KBM-7 (cell line): ENCODE measurements at places on chromosomes 4 and X.

- DNase-seq: no peak
Measured at GRCh38 chr4:1613099-1613495, 71.0 kb downstream of the FAM53A start.

- no peak for DNase-seq
Measured at GRCh38 chr4:3515646-3516045, 16.6 kb downstream of the LRPAP1 start.

GRCh38 chr4:122643257-122643656, 22.4 kb upstream of the IL21 start:
- DNase-seq: no peak

DNA sequence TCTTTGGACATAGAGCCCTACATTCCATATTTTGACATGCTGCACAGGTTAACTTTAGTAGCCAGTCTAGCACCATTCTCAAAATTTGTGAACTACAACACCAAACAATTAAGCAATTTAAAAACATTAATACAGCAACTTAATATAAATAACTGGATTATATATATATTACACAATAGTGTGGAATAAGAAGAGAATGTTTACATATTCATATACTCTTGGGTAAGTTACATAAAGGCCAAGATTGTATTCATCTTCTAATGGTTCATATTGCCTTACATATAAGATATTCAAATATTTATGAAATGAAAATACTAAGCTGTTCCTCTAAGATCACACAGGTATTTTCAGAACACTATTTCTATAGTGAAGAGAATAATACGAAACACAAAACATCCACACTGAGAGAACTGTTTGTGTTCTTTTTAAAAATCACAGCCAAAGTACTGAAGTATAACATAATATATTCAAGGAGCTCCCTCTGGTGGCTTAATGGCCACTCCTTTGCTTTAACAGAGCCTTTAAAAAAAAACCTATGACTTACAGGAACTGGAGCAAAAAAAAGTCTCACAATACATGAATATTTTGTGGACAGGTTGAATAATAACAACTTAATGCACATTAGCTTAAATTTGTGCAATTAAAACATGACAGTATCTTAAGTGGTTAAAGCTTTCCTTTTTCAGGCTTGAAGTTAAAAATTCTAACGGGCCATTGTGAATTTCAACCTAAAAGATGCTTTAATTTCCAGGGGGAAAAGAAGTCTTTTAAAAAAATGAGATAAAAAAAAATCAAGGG, 46.2 kb downstream of the NEK1 start:
- peak; percentile 67 for DNase-seq

GRCh38 chr4:175562542-175562941, 249.5 kb downstream of the GPM6A start:
- DNase-seq: no peak

- DNase-seq: peak; percentile 60
Measured at GRCh38 chrX:18543738-18544137, 118.3 kb downstream of the CDKL5 start.

DNA sequence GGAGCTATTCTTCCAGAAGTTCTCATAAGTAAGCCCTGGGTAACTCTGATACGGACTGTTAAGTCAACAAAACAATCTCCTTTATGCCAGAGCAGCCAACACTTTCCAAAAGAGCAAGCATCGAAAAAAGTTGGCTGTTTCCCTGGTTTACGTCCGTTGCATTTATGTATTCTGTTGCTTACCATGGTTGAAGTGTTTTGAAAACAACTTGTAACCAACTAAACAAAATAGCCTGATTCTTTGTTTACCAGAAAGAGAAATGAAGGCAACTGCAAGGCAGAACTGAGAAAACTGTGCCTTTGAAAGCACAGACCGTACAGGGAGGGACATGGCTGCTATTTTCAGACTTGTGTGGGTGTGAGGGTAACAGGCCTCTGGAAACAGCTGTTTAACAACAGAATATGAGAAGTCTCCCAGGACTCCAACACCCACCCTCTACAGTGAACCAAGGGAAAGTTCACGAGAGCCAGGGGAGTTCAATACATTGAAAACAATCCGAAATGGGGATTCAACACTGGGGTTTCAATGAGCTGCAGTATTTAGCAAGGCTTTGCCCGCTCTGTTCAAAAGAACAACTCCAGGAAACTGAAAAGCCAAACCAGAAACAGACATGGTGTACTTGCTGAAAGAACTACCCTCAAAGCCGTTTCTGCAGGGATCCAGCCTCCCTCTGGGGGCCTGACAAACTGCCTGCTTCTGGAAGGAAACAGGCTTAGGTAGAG, 95.8 kb upstream of the EGFL6 start:
- no peak for DNase-seq

- no peak for DNase-seq
Measured at GRCh38 chr4:185500035-185500434, 28.5 kb upstream of the CCDC110 start.

GRCh38 chr4:112942077-112942476, 107.4 kb upstream of the ANK2 start:
- DNase-seq: no peak

DNA sequence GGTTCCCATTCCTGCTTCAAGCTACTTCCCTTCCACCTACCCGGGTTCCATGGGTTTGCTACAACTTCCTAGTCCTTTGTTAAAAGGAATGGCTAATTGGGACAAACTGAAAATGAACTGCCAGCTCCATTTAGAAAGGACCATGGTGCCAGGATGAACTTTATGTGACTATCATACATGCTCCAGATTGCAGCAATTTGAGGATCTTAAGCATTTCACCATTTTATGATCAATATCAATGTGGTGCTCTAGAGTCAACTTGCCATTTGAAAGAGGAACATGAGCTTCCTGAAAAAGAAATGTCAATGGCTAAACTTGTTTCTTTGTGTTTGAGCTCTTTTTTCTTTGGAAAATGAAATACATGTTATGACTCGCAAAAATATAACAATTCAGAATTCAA, 92.7 kb upstream of the IL15 start:
- no peak for DNase-seq

DNA sequence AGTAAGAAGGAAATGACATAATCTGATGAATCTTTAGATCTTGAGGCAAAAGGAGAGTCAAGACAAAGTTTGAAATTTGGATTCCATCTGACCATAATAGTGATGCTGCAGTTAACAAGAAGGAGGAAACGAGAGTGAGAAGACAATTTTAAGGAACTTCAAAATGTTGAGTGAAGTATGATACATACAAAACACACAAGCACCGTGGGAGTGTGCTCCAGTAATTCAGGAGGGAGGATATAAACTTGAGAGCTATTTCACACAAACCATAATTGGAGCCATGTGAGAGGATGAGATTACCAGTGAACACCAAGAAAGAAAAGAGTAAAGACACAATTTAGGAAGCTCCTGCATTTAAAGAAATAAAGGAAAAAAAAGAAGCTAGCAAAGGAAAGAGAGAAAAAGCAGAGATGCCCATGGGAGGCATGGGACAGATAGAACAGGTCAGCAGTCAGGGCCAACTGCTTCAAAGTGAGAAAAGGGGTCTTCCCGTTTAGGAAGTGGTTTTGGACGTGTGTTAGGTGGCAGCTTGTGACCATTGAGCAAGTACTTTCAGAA, 150.7 kb upstream of the SLC7A11 start:
- peak; percentile 20 for DNase-seq

DNA sequence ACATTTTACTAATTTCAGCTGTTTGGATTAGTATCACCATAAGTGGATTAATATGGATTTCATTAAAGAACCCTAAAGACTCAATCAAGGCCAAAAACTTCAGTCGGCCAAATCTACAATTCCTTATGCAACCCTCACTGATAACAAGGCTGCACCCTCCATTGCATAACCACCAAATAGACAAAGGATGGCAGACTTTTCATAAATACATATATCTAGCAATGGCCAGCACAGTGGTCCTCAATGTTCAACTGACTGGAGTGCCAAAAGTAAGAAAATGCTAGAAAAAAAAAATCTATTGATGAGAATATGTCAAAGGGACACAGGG, 46.6 kb downstream of the MID1IP1 start:
- DNase-seq: no peak

GRCh38 chr4:47383829-47384427, 79.6 kb downstream of the COMMD8 start:
- peak; percentile 50 for DNase-seq

DNA sequence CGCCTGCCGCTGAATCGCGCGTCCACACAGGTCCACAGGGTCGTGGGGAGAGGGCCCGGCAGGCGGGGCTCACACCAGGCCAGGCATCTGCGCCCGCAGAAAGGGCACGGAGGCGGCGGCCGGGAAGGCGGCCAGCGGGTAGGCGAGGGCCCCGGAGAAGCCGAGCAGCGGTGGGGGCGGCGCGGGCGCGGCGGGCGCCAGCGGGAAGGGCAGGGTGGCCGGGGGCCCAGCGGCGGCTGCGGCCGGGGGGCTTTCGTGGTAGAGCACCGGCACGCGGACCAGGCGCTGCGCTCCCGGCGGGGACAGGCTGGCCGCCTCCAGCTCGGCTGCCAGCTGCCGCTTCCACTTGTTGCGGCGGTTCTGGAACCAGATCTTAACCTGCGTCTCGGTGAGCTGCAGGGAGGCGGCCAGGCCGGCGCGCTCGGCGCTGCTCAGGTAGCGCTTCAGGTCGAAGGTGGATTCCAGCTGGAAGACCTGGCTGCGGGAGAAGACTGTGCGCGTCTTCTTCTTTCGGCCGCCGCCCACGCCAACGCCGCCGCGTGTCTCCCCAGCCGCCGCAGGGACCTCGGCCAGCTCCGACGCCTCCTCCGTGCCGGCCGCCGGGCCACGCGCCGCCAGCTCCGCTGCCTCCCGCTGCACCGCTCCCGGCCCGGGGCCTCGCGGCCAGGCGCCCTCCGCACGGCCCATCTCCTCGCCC, 3.9 kb downstream of the HMX1 start:
- no peak for DNase-seq

DNA sequence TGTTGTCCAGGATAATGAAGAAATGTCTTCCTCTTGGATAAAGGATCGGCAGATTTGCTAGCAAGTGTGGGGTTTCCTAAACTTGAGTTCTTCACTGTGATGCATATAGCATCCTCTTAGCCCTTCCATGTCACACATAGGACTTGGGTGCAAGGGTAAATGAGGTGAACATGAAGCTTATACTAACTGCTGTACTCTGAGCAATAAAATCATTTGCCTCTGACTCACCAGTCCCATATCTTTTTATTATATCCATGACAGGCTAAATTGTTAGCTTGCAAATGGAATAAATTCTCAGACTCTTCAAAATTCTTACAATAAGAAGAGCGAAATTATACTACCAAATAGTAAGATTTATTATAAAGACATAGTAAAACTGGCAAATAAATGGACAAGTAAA, 14.7 kb upstream of the TBC1D1 start:
- no peak for DNase-seq

- no peak for DNase-seq
Measured at GRCh38 chrX:70478526-70479245, 34.1 kb downstream of the DLG3 start.

- peak; percentile 31 for DNase-seq
Measured at GRCh38 chr4:73718375-73719373, 21.7 kb upstream of the CXCL8 start.

DNA sequence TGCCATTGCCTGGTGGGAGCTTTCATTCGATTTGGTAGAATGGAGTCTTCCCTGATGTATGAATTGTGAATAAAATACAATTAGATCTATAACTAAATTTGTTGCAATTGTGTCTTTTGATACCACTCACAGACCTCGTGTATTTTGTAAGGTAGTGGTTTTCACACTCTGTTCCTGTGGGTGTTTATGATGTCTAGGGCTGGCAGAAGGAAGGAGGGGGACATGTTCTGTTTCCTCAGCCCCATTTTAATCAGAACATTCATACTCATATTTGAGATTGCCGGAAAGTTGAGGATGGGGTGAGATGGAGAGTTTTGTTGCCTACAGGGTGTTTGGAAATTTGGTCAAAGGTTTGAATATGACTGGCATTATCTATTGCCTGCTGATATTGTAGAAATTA, 42.9 kb downstream of the PTTG2 start:
- no peak for DNase-seq

GRCh38 chr4:109389369-109390114, 44.1 kb upstream of the SEC24B start:
- no peak for DNase-seq

GRCh38 chr4:149353241-149353640, 462.4 kb downstream of the IQCM start:
- no peak for DNase-seq

DNA sequence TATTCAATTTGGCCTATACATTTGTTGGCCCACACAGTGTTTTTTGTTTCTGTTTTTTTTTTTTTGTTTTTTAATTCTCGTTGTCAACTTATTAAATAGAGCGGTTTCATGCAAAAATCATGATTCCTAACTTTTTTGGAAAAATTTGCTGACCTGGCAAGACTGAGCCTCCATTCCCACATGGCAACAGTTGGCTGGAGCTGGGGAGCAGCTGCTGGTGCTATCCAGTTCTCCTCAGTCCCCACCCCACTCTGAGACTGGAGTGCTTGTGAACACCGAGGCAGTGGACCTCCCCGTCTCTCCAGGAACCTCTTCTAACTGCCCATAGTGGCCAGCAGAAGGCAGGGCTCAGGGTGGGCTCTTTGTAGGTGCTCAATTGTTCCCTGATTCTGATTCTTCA, 95.7 kb upstream of the OTUD4 start:
- DNase-seq: no peak

DNA sequence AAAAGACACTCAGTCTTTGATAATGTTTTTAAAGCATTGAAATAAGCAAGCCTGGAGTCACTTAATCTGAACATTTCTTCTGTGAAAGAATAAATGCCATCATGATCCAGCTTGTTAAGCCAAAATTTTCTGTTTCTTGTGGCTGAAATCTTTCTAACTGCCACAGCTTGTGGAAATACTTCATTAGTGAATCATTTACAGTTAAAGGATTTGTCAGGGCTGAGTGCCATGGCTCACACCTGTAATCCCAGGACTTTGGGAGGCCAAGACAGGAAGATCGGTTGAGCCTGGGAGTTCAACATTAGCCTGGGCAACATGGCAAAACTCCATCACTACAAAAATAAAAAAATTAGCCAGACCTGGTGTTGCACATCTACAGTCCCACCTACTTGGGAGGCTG, 93.3 kb upstream of the PDE5A start:
- DNase-seq: no peak

GRCh38 chr4:76448211-76448610, 13.2 kb downstream of the SHROOM3 start:
- no peak for DNase-seq

GRCh38 chr4:78863991-78864390, 75.2 kb downstream of the PAQR3 start:
- no peak for DNase-seq

- no peak for DNase-seq
Measured at GRCh38 chrX:65920620-65921019, 119.3 kb downstream of the VSIG4 start.

- DNase-seq: no peak
Measured at GRCh38 chrX:47664737-47665136, 5.8 kb upstream of the UXT start.

- DNase-seq: no peak
Measured at GRCh38 chrX:136687457-136687856, 39.5 kb downstream of the CD40LG start.

DNA sequence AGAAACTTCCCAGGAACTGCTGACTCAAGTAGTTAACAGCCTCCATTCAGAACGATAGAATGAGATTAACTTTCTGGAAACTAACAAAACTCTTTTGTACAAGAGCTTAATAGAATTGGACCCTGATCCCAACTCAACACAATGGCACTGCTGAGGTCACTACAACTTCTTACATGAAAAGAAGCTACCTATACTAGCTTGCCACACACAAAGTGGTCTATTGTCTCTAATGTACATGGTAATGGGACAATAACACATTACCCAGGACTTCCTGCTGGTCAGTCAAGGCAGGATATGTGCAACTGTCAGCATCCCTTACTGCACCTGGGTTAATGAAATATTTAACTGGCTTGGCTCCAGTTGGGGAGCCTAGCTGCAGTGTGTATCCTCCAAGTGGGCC, 56.2 kb downstream of the BRCC3 start:
- DNase-seq: no peak

GRCh38 chr4:166012129-166013030, 139.3 kb downstream of the TLL1 start:
- DNase-seq: no peak
